ENCODE measurements at places on chromosomes 12 and 14.

GRCh38 chr14:34650786-34651584 lies 21.0 kb upstream of the SNX6 start:
- DNase-seq, result no peak

DNA sequence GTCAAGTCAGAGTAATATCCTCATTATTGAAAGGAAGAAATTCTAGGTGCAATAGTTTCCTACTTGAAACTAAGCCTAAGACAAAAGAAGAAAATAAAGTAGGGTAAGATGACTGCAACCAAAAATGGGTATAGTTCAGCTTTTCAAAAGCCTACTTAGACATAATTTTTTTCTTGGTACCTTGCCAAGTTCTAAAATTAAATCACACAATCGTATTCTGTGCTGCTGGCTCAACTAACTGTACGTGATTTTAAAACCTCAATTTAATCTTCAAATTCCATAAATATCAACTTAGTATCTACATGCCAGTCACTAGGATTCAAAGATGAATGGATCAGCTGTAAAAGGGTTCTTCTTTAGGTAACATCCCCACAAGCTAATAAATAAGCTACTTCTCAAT lies 56.9 kb downstream of the SCAF11 start:
- no peak for DNase-seq

DNA sequence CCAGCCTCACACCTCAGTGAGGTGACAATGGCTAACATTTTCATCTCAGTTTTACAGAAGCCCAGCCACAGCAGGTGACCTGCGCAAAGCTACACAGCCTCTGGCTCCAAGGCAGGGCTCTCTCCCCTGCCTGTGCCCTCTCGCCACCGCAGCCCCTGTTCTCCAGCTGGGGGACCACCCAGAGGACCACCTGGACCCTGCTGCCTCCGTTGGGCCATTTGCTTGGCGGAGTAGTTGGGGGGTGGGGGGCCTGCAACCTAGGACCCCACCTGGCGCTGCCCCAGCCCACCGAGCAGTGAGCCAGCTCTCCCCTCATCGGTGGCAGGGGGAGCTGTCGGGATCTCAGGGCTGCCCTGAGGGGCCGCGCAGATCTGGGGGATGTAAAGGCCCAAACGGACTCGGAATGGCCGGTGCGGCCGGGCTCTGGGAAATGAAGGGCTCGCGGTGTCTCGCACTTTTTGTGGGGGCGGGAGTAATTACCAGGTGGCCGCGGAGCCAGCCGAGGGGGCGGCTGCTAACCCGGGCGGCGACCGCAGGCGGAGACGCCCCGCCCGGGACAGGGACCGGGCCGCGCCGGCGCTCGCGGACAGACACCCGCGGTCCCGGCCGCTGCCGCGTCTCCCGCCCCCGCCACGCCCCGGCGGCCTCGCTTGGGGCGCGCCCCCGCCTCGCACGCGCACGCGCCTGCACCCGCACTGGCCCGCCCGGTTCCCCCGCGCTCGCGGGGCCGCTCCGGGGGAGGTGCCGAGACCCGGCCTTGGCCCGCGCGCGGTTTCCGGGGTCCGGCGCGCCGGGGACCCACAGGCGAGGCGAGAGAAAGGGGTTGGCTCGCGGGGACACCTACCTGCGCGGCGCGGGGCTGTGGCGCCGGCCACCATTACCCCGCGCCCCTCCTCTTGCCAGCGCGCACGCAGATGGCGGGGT lies 8.6 kb upstream of the GPR68 start:
- no peak for DNase-seq

DNA sequence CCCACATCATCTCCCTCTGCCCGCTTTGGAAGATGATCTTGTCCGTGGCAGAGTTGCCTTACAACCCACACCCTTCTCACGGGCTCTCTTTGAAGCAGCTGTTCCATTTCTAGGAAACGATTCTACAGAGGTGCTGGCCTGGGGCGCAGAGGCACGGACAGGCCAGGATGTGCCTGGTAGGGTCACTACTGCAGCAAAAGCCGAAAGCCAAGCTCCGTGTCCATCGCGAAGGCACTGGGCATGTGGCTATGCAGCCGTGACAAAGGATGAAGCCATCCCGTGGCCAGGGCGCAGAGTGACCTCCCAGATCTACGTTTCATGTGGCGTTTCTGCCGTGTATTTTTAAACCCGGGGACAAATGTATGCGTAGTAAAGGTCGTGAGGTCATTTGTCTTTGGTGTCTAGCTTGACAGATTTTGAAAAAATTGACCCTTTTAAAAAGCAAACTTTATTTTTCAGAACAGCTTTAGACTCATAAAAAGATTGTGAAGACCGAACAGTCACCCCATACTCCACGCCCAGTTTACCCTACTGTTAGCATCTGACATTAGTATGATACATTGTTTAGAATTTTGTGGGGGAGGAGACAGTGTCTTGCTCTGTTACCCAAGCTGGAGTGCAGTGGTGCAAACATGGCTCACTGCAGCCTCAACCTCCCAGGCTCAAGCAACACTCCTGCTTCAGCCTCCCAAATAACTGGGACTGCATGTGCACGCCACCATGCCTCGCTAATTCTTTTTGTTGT lies 40.4 kb upstream of the NCOR2 start:
- no peak for DNase-seq

GRCh38 chr14:96252999-96253539 lies 2.9 kb upstream of the BDKRB1 start:
- no peak for DNase-seq

DNA sequence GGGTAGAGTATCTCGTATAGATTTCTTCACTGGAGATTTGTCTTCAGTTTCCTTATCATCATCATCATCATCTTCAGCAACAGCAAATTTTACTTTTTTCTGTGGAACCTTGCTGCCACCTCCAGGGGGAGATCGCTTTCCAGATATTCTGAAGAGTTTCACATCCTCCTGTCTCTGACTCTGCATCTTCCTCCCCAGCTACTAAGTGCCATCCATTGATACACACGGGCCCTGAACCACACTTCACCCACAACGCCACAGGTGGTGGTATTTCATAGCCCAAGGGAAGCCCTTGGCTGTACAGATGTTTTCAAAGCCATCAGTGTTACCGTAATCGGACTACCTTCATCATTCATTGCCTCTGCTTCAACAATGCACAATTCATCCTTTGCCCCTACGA lies 82.2 kb downstream of the PPP2R5C start:
- DNase-seq, result no peak

GRCh38 chr14:49240383-49240782 lies 345.8 kb downstream of the RPS29 start:
- DNase-seq, result peak; percentile 16

DNA sequence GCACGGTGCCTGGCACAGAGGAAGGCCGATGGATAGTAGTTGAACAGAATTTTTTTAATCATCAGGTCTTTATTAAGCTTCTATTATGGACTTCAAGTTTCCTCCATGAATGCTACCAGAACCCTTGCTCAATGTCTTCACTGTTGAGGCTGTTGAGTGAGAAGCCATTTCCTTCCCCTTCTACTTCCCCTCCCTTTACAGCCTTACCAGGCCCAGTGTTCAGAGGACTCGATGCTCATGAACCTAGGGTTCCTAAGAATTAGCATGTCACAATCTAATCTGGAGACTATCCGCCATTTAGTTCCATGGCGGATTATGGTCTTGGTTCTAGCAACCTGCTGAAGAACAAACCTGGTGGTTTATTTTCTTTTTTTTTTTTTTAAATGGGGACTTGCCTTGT lies 17.7 kb downstream of the ETV6 start:
- no peak for DNase-seq

DNA sequence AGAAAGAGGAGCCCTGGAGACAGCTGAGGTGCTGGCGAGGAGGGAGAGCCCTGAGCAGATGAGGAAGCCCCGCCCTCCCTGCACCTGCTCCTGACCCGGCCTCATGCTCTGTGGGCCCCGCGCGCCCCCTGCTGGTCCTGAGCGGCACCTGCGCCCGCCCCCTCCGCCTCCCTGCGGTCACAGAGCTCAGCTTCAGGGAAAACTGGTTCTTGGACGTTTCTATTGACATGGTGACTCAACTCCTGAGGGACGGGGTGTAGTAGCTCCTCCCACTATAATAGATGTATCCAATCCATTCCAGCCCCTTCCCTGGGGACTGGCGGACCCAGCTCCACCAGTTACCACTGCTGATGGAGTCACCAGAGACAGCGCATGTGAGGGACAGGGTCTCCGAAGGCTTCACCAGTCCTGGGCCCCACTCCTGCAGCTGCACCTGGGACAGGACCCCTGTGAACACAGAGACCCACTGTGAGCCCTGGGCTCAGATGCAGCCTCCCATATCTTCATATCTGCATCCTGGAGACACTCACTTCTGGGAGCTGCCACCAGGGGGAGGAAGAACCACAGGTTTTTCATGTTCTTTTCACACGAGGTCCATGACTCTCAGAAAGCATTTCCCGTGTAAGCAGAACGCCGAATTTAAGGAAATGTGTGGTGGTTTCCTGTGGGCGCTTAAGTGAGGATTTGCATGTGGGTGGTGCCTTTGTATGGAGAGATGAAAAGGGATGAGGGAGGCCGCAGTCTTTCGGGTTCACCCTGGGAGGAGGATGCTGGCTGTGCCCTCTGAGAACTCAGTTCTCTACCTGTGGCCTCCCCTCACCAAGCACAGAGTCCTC lies 1346.4 kb downstream of the TMEM121 start:
- DNase-seq, result peak; percentile 81
